Foreskin fibroblast (primary cell): ENCODE measurements at places on chromosomes 16 and 17.

GRCh38 chr16:57653936-57654335 lies 14.2 kb upstream of the ADGRG3 start:
- DNase-seq: no peak

- DNase-seq: peak; percentile 15
Measured at GRCh38 chr16:25143928-25144327, 32.4 kb downstream of the LCMT1 start.

- DNase-seq: no peak
Measured at GRCh38 chr17:32794533-32795246, 82.2 kb downstream of the MYO1D start.

DNA sequence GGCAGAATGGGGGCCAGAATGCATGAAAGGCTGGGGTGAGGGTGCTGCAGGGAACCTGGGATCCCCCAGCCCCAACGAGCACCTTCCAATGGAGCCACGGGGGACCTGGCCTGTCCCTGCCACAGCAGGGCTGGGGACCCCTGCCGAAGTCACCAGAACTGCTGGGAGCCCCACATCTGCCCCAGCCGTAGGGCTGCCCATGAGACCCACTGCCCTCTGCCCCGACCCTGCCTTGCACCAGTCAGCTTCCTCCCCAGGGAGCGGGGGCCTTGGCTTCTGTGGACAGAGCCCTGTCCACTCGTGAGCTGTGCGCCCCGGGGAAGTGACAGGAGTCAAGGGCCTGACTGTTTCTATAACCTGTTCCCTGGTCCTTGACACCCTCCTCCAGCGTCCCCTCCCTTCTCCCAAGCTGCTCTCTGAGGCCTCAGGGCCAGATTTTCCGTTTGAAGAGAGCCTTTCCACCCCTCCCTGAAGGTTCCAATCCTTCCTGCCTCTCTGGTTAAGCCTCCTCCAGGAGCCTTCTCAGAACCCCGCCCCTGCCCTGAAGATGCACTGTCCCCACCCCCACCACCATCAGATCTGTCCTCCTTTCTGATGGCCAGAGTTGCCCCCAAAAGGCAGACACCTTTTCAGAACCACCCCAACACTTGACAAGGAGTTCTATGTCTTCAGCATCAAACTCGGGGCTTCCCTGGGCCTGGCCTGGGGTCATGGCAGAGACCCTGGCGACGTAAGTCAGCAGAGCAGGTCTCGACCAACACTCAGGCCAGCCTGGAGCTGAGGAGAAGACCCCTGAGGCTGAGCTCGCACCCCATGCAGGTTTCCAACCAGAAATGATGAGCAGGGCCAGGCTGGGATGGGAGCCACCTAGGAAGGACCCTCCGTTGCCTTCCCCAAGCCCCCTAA lies 10.7 kb upstream of the PRR29 start:
- no peak for DNase-seq

- DNase-seq: peak; percentile 28
Measured at GRCh38 chr16:11319529-11320146, 25.6 kb upstream of the RMI2 start.

- DNase-seq: no peak
Measured at GRCh38 chr16:61823326-61823725, 212.9 kb downstream of the CDH8 start.

DNA sequence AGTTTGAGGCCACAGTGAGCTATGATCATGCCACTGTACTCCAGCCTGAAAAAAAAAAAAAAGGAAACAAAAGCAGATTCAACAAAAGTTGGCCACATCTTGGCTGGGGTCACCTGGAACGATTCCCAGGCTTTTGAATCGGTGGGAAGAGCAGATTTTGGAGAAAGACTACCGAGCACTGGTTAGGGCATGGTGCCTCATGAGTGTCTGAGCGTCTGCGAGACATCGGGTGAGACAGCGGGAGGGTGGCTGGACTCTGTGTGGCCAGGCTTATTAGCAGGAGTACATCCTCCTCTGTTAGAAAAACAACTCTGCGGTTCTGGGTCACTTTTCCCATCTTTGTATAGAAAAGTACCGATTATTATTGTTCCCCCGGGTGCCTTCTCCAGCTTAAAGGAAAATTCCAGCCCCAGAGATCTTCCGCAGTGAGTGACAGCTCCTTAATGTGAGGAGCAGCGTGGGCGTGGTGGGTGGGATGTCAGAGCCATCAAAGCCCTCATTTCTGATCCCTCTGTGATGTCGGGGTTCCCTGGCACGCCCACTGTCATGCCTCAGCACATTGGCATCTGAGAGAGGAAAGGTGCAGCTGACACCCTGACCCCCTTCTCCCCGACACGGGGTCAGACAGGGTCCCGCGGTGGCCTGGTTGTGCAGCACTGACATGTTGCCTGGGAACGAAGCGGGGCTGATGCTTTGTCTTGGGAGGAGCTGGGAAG lies 6.9 kb downstream of the RGS9 start:
- no peak for DNase-seq

DNA sequence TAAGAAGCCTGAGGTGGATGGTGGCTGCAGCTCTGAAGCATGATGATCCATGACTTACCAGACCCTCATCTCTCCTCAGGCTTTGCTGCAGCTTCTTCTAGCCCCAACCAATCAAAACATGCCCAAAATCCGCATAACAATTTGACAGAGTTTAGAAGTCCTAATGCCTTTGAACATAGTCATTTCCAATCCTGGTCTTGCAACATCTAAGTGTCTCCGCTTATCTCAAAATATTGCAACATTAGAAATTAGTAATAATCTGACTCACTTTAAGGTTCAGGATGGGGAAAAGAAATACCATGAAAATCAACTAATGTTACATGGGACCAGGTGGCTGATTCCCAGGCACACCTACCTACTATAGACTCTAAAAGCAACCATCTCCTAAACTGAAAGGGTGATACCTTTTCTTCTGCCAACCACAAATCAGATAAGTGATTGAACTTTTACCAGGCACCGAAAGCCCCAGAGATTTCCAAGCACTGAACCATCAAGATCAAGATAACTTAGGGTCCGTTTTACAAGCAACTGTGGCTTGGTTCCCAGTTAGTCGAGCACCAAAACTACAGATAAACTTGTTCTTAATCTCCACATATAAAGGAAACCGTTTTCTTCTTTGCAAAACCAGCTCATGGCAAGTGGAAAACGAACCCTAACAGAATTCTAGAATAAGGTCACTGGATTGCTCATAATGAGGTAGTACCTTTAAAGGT lies 14.0 kb downstream of the ERN1 start:
- DNase-seq: peak; percentile 69
